Activated T-helper 1 cell treated with anti-CD3 and anti-CD28 coated beads, Interleukin-12 subunit alpha, Interleukin-12 subunit beta, Interleukin-2, Interleukin-4 antibody, amounts not matched to agents 30 ng/mL and 10 ng/mL and 1 ng/mL, durations not matched to agents 14 hours and 24 hours and 36 hours (primary cell): ENCODE measurements at places on chromosomes 3 and 15.

DNA sequence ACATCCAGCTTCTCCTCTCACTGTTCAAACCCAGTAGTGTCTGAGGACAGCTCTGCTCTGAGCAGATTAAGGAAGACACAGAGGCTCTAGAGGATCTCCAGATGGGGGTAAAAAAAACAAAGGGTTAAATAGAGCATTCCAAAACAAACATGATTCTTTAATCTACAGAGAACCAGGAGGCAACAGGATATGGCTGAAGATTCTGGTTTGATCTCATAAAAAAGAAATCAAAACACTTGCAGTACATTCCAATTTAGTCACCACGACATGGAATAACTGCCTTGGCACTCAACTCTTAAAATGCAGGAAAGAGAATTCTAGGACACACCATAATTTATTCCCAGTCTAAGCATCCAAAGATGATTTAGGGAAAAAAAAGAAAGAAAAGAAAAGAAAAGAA lies 32.0 kb downstream of the TM4SF4 start:
- H3K4me1 ChIP-seq, result peaks cover 10% of the 10 kb centered on the region
- no peaks in the 10 kb centered on the region for H3K36me3 ChIP-seq
- no peak overlapping the region for H3K4me3 ChIP-seq
- no peak overlapping the region for H3K27ac ChIP-seq
- H3K27me3 ChIP-seq, result peaks cover 24% of the 10 kb centered on the region

DNA sequence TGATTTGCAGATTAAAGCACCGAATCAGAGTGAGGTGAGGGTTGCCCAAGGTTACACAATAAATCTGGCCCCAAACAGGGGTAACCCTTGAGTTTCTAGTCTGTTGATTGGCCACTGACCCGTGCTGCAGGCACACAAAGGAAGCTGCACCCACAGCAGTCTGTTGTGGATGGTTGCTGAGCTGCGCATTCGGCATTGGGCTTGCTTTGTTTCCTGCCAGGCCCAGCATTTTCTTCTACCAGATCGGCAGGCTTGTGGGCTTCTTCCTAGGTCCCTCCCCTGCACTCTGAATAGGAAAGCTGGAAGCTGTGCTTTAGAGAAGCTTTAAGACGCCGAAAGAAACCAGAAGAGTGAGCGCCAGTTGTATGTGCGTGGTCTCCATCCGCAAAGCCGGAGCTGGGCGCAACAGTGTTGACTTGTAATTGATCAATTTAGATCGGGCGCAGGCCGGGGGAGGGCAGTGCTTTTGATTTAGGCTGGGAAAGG lies 12.1 kb downstream of the B3GNT5 start:
- no peaks in the 10 kb centered on the region for H3K27me3 ChIP-seq
- H3K4me3 ChIP-seq, result no peak overlapping the region
- H3K4me1 ChIP-seq, result peaks cover 15% of the 10 kb centered on the region
- no peak overlapping the region for H3K27ac ChIP-seq
- no peak for DNase-seq
- H3K36me3 ChIP-seq, result peaks cover 10% of the 10 kb centered on the region

DNA sequence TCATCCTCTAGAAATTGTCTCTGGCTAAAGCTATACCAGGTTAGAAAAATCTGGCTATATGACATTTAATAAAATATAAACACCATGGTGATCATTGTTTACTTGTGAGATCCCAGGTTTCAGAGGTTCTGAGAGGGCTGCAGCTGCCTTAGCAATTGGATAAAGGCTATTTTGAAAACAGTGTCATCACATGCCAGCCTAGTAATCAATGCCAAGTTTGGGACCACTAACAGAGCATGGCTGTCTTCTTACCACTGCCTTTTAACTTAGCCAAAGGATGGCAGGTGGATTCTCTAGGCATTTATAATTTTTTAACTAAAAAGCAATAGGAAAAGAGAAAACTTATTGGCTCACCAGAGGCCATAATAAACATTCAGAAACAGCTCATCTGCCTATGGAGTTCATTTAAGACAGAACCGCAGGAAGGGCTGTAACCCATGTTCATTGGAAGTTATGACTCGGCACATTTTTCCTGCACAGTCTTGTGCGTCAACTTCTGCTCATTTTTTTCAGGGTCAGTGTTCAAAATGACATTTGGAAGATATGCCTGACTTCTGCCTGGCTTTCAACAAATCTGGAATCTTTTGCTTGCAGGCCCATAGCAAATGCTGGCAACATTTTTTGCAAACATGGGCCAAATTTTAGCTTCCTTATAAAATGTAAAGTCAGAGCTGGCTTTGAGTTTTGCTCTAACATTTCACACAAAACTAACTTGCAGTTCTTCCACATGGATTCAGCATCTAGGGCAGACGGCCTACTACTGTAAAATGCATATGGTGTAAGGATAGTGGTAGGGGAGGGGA lies 476.0 kb upstream of the TBL1XR1 start:
- no peaks in the 10 kb centered on the region for H3K27me3 ChIP-seq
- no peak overlapping the region for H3K4me3 ChIP-seq
- no peak for DNase-seq
- H3K27ac ChIP-seq, result no peak overlapping the region
- no peaks in the 10 kb centered on the region for H3K36me3 ChIP-seq
- H3K4me1 ChIP-seq, result no peaks in the 10 kb centered on the region

DNA sequence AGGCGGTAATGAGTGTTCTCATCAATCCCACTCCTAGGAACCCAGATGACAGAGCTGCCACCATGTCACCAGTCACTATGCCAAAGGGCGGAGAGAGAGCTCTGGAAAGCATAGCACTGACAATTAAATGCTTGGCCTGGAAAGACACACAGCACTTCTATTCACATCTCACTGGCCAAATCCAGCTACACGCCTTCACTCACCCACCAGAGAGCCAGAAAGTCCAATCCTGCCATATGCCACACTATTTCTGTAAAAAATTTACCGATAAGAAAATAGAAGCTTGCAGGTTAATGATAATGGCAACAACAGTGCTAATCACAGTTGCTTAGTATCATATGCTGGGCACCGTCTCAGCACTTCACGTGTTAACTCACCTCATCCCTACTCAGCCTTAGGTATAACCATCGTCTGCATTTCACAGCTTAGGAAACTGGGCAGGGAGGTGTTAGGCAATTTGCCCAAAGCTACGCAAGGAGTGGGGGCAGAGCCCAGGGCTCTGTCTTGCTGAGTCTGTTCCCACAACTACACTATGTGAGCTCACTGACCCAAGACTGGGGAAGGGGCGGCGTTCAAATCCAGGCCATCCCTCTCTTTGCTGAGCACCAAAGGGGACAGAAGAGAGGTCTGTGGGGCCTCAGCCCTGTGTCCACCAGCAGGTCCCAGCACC lies 16.5 kb downstream of the KLHL25 start:
- peaks cover 33% of the 10 kb centered on the region for H3K4me1 ChIP-seq
- no peak overlapping the region for H3K4me3 ChIP-seq
- H3K27me3 ChIP-seq, result no peaks in the 10 kb centered on the region
- DNase-seq, result no peak
- H3K36me3 ChIP-seq, result peaks cover 10% of the 10 kb centered on the region
